ENCODE measurements at places on chromosomes 12 and 14.

DNA sequence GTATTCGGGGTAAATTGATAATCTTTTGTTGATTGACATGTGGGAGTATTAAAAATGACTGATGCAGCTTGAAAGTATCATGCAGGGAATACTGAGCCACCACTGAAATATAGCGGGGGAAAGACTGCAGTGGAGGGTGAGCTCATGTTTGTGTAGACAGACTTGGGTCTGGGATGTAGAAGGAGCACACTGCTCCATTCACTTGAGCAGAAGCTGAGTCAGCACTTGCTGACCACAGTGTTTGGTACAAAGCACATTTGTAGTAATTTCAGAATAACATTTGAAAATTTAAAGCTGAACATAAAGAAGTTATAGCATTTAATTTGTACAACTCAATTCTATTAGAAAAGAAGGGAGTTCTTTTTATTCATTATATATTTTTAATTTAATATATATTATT is 304.3 kb upstream of the PRICKLE1 start:
- DNase-seq = no peak

- no peak for DNase-seq
These were observed 8.6 kb downstream of the NR4A1 start for GRCh38 chr12:52059582-52060497.

DNA sequence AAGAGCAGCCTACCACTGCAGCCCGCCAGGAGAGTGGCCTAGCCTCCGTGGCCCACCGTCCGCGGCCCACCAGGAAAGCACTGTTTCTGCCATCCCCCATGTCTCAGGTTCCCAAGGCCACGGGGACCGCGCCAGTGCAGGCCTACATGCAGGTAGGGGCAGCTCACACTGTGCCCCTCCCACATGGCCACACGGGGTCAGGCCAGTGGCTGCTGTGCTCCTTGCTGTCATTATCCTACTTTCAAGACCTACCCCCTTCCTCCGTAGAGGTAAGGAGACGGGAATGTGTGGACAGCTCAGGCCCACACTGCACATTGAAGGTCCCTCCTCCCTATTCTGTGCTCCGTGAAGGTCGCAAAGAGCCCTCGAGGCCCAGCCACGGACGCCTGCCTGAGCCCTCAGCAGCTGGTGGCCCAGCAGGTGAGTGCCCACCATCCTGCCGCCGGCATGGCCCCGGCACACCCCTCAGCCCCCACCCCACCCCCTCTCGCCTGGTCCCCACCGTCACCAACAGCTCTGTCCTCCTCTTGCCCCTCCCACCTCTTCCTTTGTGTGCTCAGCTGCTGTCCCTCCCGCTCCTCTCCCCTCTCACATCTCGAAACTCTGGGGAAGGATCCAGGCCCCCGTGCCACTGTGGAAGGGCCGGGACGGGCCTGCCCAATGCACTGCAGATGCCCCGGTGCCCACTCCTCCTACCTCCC is 10.0 kb downstream of the DDX51 start:
- DNase-seq = no peak

- no peak for DNase-seq
These were observed 3.5 kb downstream of the LPAR5 start for GRCh38 chr12:6632026-6632983.

GRCh38 chr12:59185295-59185694 is 265.0 kb upstream of the LRIG3 start:
- no peak for DNase-seq

- DNase-seq = no peak
These were observed 261.5 kb downstream of the PCNX1 start for GRCh38 chr14:71168564-71169427.

DNA sequence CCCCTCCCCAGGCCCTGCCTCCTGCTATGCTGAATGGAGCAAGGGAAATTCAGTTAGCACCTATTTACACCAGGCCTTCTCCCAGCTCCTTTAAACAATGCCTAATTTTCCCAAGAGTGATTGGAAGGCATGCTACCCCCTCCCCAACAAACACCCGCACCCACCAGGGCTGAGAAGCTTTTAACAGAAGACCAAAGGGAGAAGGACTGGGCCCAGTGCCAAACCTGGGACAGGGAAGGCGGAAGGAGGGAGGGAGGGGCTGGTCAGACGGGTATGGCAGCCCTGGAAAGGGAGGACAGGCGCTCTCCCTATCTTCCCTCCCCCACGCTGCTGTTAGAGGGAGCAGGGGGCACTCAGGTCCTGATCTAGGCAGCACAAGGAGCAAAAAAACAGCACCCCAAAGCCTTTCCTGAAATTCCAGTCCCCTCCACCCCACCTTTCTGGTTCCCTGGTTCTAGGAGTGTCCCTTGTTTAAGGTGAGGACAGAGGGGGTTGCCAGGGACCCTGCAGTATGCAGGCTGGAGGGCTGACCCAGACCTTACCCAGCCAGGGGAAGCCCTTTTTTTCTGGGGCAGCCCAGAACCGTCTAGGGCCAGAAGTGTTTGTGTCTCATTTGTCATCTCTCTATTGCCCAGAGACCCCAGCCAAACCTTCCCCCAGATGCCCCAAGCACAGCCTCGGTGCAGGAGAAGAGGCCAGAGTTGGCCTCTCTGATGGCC is 2.4 kb upstream of the KRT8 start:
- DNase-seq = no peak

- DNase-seq = no peak
These were observed 31.8 kb downstream of the SLC35F4 start for GRCh38 chr14:57834001-57834598.

DNA sequence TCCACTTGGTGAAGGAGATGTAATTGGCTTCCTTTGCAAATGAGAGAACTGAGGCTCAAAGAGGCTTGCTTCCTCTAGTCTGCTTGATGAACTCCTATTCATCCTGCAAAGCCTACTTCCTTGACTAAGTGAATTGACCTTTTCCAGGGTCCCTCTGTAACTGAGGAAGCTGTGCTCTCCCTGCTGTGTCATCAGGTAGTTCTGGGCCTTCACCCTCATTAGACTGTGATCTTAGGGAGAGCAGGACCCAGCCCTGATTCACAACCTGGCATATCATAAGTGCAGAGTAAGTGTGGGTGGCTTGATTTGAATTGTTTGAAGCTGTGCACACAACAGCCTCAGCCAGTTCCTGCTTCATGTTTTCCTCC is 16.3 kb downstream of the ASB2 start:
- no peak for DNase-seq

GRCh38 chr12:26092346-26093105 is 32.3 kb downstream of the BHLHE41 start:
- DNase-seq = no peak

GRCh38 chr12:2039034-2039433 is 13.8 kb upstream of the CACNA1C start:
- DNase-seq = no peak

- DNase-seq = no peak
These were observed 22.6 kb upstream of the LUM start for GRCh38 chr12:91133871-91134270.

DNA sequence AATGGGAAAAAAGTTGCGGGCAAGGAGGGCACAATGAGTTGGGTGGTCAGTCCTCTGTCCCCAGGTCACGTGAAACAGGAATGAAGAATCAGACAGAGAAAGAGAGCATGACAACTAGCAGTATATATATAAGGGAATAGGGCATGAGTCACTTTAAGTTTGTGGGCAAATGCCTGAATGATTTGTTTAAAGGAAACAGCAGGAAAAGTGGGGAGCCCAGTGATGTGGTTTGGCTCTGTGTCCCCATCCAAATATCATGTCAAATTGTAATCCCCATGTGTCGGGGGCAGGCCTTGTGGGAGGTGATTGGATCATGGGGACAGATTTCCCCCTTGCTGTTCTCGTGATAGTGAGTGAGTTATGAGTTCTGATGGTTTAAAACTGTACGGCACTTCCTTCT is 195.3 kb upstream of the IGF1 start:
- DNase-seq = no peak

GRCh38 chr12:71240946-71241345 is 83.1 kb upstream of the TSPAN8 start:
- no peak for DNase-seq

GRCh38 chr14:96811985-96812667 is 14.9 kb downstream of the VRK1 start:
- no peak for DNase-seq

- no peak for DNase-seq
These were observed 184.6 kb upstream of the SOX5 start for GRCh38 chr12:24134092-24134491.

- no peak for DNase-seq
These were observed 196.6 kb downstream of the CALM1 start for GRCh38 chr14:90593254-90594040.

DNA sequence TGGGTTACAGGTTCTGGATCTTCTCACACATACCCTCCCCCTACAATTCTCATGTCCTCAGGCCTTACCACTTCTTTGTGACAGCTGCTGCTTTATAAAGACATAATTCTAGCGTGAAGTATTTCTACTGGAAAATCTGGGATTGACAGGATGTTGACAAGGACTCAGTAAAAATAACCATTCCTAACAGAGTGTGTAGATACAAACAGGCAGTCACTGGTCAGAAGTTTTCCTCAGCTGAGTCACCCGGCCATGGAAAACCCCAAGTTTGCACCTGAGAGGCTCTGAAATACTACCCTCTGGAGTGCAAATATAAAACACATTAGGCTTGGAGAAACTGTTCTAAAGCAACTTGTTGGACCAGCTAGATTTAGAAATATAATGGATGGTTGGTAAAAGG is 54.4 kb downstream of the SPPL3 start:
- no peak for DNase-seq

GRCh38 chr12:46965880-46966279 is 113.5 kb upstream of the PCED1B start:
- DNase-seq = no peak

DNA sequence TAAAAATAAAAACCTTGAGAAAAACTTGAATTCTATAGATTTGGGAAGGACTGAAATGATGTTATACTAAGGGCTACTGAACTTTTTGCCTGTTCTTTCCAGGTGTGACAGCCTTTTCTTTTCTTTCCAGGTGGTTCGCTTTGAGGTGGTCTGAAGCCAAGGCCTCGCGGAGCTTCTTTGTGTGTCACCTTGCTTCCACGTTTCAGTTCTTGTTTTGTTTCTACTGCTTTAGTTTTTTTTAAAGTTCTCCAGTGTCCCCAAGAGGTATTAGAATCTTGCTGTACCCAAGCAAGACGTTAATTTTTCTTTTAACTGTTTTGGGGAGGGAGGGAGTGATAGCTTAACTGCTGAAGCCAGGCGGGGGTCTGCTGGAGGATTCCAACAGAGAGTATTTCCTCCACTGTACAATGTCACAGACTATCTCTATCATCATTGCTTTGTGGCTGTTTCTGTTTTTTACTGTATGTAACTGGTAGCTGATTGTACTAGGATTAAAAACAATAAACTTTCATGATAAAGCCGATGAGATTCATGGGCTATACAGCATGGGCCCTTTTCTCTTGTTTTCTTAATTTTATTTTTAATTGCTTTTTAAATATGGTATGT is 40.2 kb downstream of the PROX2 start:
- DNase-seq = no peak

DNA sequence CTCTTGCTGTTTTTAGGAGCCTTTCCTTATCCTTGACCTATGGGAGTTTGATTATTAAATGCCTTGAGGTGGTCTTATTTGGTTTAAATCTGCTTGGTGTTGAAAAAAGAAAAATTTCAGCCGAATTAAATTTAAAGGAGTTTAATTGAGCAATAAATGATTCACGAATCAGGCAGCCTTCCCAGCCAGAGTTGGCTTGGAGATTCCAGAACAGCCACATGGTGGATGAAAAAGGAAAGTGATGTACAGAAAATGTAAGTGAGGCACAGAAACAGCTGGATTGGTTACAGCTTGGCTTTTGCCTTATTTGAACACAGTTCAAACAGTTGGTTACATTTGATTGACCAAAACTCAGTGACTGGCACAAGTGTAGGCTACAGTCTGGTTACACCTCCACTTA is 69.7 kb downstream of the WASHC3 start:
- DNase-seq = no peak

- no peak for DNase-seq
These were observed 276.2 kb downstream of the SSPN start for GRCh38 chr12:26471560-26471959.

DNA sequence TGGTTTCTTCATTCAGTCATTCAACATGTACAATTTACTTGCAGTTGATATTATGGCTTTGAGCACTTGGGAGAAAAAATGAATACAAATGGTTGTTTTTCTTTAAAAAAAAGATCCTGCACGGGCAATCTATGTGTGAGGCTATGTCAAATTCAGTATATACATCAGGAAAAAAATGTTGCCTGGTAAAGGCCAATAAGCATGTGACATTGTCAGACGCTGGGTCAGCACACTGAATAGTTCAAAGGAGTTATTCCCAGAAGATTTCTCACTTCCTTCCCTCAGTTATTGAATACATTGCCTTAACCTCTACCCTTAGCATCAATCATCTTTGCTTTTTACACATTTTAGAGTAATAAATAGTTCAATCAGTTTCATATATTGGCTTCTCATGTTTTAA is 319.2 kb downstream of the NUAK1 start:
- DNase-seq = no peak

DNA sequence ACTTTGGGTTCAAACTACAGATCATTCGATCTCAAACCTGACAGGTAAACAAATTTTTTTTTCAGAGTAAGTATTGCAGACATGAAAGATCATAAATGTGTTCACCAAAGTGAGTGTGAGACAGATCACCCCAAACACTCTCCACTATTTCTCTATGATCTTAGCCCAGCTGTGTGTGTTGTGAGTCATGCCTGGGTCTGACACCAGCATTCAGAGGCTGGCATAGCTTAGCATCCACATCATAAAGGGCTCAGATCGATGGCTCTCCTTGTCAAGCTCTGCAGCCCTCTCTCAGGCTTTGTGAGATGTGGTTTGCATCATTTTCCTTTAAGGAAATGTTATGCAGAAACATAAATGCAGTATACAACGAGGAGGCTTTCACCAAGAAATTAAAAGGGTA is 164.9 kb downstream of the ETV6 start:
- no peak for DNase-seq

GRCh38 chr14:103727313-103727980 is 11.8 kb downstream of the ZFYVE21 start:
- no peak for DNase-seq

- no peak for DNase-seq
These were observed 51.4 kb upstream of the TMTC2 start for GRCh38 chr12:82635263-82635662.

- no peak for DNase-seq
These were observed 3.7 kb downstream of the CFAP54 start for GRCh38 chr12:96493106-96493505.

- no peak for DNase-seq
These were observed 22.2 kb upstream of the KIF21A start for GRCh38 chr12:39464976-39465695.

GRCh38 chr14:78983126-78983525 is 813.0 kb downstream of the NRXN3 start:
- DNase-seq = no peak
